ENCODE measurements at places on chromosomes 12 and 14.

DNA sequence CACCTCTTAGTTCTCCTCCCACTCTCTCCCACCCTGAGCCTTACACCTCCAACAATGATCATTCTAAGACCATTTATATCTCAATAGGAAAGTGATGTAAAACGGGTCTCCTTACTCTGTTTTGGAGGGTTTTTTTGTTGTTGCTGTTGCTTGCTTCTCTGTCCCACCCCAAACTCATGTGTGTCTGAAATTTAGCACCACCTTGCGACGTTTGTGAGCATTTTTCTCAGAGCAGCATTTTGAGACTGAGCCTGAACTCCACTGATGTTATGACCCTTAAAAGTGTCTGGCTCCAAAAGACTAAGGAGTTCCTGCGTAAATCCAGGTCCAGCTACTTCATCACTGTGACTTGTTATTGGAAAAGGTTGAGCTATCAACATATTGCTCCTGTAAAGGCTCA is 155.0 kb downstream of the DAD1 start:
- ATAC-seq, result no peak

- no peak for ATAC-seq
These were observed 107.1 kb upstream of the PLEKHG7 start for GRCh38 chr12:92595663-92596062.

DNA sequence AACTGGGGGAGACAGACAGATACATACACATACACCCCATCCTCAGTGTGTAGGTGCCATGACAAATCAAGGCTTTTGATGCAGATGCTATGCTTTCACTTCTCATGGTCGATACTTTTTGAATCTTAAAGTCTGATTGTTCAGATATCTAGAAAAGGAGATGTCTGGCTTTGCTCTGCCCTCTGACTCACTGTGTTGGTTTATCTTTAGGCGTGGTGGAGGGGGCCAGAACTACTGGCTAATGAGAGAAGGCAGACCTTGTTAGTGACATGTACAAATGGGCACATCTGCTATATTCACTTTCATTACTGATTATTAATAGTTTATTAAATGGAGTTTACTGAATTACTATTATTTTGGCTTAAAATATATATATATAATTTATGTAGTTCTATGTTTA is 444.3 kb upstream of the RGS6 start:
- ATAC-seq, result peak; percentile 51

- ATAC-seq, result peak; percentile 38
These were observed 30.0 kb downstream of the SLC38A2 start for GRCh38 chr12:46342562-46343033.

- ATAC-seq, result peak; percentile 38
These were observed at the start of gene ANKS1B for GRCh38 chr12:99984271-99985128. Gene ANKS1B, minus strand, starts transcription at chr12:99984936. Its CDS starts 699 bp downstream, at chr12:99984237.

GRCh38 chr14:58769011-58769643 is 131.4 kb downstream of the DACT1 start:
- ATAC-seq, result no peak

GRCh38 chr14:64788706-64789105 is 84.5 kb downstream of the PLEKHG3 start:
- ATAC-seq, result no peak

- ATAC-seq, result no peak
These were observed 22.7 kb upstream of the KRT78 start for GRCh38 chr12:52871291-52872039.

- peak; percentile 48 for ATAC-seq
These were observed 179.8 kb downstream of the DPF3 start for GRCh38 chr14:72714094-72714493.

DNA sequence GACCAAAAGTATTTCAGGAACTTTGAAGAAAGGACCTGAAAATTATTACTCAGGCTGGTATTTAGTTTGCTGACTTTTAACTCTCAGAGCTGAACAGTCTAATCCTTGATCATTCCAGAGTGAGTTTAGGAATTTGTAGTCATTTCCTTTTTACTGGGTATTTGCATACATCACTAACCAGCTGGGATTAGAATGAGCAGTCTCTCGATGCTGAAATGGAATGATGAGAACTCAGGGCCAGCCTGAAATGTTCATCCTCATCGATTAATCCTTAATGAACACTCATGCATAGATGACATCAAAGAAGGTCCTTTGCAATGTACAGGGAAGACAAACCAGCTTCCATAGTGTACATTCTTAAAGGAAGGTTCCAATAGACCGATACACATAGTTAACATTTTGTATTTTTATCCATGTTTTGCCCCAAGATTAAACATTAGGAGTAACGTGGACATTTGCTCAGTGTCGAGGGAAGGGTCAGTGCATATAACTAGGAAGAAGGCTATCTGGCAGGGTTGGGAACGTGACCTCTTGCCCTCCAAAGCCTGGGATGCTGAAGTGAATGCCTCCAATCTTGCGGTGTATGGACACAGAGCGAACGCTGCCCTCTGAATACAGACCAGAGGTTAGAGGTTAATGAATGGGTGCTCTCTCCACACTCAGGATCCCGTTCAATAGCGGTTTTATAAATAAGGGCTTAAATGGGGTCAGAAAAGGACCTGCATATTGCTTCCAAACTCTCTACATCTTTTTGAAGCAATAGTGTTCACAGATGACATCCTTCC is 14.5 kb downstream of the FBXL14 start:
- no peak for ATAC-seq

DNA sequence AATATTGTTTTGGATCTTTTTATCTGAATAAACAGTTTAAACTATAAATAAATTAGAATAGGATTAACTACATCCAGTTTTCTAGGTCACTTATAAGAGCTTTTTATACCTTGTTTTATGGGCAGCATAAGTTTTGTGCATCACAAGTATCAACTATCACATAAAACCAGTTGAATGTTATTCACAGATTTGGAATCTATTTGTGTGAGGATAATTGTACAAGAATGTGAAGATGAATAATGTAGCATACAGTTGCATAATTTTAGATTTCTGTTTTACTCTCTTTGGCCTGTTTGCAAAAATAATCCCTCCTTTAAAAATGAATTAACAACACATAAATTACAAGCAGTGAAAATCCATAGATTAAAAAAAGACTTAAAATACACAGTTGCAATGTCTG is 88.8 kb downstream of the SCFD1 start:
- ATAC-seq, result no peak

GRCh38 chr12:114440270-114441038 is 34.5 kb upstream of the TBX5 start:
- ATAC-seq, result no peak
